Right ventricle myocardium superior (tissue), 1 donor: ENCODE measurements at places on chromosomes 3 and 15.

- no peak for DNase-seq
Measured at GRCh38 chr3:168974617-168975403, 688.7 kb downstream of the MECOM start.

DNA sequence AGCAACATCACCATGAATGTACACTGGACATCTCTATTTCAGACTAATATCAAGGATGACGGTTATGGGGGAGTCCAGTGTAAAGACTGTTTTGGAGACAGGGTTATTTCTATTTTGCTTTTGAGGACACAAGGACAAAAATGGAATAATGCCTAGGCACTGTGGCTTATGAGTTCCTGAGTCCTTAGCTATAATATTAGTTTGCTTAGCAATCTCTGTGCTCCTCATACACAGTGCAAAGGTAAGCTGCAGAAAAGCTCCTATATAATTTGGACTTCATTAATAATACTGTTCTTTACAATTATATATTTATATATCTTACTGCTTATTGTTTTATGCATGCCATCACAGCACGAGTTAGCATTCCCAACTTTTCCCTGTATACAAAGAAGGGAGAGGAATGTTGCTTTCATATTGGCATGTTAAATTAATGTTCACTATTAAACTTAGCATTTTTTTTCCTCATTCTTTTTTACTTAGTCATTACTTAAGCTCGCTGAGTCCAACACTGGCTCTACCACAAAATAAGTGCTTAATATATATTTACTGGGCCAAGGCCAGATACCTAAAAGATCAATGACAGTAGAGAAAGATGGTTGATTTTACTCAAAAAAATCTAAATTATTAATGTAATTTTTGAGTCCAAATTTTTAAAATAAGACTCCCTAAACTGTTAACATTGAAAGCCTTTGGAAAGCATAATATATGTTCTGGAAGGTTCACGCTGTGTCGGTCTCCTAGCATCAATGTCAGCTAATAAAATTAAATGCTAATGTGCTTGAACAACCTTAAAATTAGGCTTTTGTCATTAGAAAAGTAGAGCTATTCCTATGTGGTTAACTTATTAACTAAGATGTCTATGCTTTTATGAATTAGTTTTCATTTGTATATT, 13.8 kb downstream of the THBS1 start:
- DNase-seq, result no peak

- no peak for DNase-seq
Measured at GRCh38 chr3:4838621-4839022, 140.6 kb upstream of the BHLHE40 start.

DNA sequence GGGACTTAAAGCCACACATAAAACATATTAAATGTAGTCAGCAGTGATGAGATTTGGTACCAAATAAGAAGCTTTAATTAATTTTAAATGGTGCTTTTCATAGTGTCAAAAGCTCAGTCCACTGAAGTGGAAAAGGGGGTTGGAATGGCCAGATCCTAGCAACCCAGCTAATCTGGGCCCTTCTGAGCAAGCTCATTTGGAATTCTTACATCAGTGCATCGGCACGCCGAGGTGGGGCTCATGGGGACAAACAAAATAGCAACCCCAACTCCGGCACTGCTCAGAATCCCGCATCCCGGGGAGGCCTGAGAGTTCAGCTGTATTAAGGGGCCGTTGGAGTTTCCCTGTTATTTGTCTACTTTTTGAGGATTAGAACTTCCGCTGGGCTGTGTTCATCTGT, 526.4 kb downstream of the SOX2 start:
- peak; percentile 44 for DNase-seq

DNA sequence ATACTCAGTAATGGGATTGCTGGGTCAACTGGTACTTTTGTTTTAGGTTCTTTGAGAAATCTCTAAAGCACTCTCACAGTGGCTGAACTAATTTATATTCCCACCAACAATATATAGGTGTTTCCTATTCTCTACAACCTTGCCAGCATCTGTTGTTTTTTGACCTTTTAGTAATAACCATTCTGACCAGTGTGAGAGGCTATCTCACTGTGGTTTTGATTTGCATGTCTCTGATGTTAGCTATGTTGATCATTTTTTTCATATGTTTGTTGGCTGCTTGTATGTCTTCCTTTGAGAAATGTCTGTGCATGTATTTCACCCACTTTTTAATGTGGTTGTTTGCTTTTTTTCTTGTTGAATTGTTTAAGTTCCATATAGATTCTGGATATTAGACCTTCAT, 98.2 kb upstream of the DCBLD2 start:
- DNase-seq, result no peak

DNA sequence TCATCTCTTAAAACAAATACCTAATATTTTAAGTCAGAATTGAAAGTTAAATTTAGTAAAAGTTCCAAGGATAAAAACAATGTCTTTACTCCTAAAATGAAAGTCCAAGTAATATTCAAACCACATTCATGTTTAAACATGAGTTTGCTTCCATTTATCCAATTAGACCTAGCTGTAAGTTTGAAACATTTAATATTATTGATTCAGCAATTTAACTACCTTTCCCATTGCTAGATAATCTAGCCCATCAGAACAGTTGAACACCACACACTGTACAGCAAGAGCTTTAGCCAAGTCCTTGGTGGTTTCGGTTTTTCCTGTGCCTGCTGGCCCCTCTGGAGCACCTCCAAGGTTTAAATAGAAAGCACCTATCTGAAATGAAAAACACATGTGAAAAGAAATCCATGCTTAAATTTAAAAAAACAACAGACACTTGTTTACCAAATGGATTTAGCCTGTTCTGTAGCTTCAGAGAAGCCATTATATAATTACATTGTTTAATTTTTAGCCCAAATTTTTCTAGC, 97.8 kb downstream of the DNAH12 start:
- no peak for DNase-seq

DNA sequence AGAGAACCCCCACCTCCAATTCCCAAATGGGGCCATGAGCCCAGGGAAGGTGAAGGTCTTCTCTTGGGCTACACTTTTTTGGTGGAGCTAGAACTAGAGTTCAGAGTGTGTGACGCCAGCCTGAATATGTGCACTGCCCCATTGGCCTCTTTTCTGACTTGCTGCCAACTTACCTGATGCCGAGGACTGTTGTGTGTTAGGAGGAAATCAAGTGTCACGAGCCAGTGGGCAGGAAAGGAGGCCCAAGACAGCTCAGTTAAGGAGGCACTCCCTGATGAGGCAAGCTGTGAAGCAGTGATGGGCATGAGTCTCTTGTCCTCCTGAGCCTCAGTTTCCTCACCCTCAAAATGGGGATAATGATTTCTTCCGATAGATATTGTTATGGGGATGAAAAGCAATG, 107.8 kb downstream of the ANP32A start:
- no peak for DNase-seq

DNA sequence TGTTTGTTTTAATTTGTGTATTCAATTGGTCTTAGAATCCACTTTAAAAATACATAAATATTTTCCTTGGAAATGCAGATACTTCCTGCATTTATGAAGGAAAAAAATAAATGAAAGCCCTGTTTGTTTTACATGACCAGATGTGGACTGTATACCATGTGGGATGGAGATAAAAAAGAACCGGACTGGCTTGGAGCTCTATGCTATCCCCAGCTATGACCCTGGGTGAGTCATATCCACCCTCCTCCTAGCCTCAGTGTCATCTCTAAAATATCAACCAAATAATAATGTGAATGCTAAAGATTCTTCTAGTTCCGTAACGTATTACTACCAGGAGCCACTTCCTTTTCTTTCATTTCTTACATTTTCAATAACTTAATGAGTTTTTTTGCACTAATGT, 44.5 kb upstream of the PDZRN3 start:
- no peak for DNase-seq

DNA sequence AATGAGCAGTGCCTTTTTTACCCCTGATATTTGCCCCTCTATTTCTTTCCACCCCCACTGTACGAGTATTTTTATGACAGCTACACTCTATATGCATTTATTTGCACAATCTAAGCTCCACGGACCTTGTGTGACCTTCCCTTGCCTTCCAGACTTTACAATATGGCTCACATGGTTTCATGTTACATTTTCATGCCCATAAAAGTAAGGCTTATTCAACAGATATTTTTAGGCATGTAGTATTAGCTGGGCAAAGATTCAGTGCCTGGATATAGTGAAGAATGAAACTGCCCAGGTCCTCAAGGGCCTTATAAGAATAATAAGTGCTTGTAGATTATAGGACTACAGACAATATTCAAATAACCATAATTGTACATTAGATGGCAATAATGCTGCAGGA, 481.9 kb upstream of the CNTN4 start:
- DNase-seq, result no peak

GRCh38 chr15:39497016-39497758, 83.7 kb upstream of the THBS1 start:
- no peak for DNase-seq

DNA sequence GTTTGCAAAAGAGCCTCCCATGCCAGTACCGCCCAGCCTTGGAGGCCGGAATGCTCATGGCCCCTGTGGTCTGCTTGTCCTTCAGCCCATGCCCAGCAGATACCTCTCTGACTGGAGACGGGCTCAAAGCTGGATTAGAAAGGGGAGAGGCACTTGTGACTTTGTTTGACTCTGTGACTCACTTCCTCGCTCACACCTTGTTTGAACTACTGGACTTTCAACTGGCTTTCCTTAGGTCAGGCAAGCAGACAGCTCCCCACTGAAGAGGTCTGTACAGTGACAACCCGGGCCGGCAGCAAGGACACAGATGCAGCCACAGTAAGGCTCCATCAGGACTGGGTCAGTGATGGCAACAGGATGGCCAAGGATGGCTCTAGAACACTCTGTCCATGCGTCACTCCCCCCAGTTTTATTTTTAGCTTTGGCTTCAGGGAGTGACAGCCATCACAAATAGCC, 98.6 kb upstream of the ABHD17C start:
- no peak for DNase-seq

- peak; percentile 93 for DNase-seq
Measured at GRCh38 chr3:44712455-44713075, at the start of gene ZNF502. Gene ZNF502 (plus strand): TSS chr3:44712660. CDS start chr3:44720262, 7,602 bp downstream.

GRCh38 chr15:67796196-67797127, 28.8 kb upstream of the SKOR1 start:
- DNase-seq, result no peak

DNA sequence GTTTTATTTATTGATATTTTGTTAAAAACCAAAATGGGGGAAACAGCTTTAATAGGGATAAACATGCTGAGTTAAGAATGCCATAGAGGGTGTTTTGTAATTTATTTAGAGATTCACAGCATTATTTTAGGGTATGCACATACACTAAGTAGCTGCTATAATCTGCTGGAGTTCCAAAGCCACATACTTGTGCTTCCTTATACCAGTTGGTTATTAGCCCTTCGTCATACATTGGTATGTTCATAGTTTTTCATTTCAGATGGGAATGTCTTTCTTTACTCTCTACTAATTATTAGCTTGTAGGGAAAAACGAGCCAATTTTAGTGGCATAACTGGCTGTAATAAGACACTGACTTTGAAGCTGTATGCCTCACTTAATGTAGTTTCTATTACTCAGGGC, 74.9 kb downstream of the PFN2 start:
- DNase-seq, result no peak

- no peak for DNase-seq
Measured at GRCh38 chr3:127662001-127662469, 10.7 kb upstream of the ABTB1 start.

DNA sequence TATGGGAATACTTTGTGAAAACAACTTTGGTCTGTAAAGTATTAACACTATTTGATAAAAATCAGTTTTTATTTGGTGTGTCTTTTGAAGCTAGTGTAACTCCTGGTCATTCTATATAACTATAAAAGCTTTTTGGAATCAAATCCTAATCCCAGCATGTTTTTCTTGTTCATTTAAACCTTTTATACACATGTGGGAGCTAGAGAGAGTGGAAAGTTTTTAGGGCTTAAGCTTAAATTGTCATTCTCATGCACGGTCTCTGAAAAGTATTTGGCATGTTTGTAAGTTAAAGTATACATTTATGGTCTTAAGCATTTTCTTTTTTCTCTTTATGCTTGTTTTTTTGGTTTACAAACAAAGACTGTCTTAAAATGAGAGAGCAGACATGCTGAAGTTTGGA, 83.4 kb upstream of the RARB start:
- no peak for DNase-seq

DNA sequence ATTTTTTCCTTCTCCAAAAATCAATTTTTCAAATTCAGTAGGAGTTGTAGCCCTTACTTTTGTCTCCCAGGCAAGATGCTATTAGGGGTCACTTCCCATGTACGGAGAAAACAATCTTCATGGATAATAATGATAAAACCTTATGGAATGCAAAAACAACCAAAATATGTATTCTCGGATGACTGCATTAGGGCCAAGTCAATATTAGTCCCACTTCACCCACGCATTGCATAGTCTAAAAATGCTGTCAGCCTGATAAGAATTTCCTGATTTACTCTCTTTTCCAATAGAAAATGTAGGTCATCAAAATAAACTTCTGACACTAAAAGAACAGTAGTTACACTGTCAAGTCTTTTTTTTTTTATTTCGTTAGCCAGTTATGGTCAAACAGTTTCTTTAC, 2.7 kb downstream of the VGLL3 start:
- no peak for DNase-seq

- DNase-seq, result no peak
Measured at GRCh38 chr3:127059072-127059471, 76.2 kb downstream of the PLXNA1 start.

DNA sequence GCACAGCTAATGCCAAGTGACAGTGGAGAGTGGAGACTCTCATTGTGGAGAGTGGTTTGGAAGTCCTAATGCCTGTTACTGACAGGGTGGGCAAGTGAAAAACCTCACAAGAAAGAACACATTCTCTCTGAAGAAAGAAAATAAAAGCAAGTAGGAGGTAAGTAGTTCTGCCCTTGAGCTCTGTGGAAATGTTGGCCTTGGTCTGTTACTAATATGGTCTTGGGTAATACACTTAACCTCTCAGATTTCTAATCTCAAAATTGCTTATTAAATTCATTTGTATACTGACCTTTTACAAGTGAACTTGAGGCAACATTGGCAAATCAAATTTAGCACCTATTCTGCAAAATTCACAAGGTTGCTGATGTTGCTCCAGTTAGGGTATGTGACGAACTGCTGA, 291.6 kb upstream of the CBLB start:
- DNase-seq, result no peak

DNA sequence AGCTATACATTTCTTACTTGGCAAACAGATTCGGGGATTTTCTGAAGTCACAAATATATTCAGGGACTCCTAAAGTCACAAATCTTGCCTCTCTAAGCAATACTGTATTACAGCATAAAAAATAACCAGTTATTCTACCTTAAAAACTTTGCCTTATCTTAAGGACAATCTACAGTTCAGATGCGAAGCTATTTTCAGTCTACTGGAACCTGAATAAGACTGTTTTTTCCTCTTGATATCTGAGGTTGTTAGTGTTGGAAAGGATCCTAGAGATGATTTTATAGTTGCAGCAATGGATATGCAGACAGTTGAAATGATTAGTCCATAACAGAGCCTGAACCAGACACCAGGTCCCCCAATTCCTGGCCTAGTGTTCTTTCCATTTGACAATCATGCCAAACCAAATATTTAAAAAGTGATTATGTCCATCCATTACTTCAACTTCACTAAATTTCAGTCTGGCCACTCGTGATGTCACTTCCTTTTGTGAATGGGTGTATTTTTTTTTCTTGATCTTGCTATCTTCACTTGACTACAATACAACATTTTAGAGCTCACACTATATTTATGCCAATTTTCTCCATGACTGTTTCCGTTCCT, 1.8 kb downstream of the HDGFL3 start:
- DNase-seq, result no peak
